T-helper 17 cell (primary cell): ENCODE measurements at places on chromosomes 12 and 14.

- no peak for DNase-seq
Observed at GRCh38 chr12:76035045-76035444, 3.5 kb upstream of the PHLDA1 start.

GRCh38 chr12:96248136-96248931, 54.2 kb downstream of the ELK3 start:
- no peak for DNase-seq

GRCh38 chr12:50689437-50689836, 74.5 kb upstream of the ATF1 start:
- no peak for DNase-seq

DNA sequence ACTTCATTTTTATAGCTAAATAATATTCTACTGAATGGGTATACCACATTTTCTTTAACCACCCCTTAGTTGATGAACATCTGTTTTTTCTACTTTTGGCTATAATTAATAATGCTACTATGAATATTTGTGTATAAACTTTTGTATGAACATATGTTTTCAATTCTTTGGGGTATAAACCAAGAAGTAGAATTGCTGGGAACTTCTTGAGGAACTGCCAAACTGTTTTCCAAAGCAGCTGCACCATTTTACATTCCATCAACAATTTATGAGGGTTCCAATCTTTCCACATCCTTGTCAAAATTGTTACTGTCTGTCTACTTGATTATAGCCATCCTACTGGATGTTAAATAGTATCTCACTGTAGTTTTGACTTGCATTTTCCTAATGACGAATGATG, 221.8 kb downstream of the PRKD1 start:
- DNase-seq, result no peak

DNA sequence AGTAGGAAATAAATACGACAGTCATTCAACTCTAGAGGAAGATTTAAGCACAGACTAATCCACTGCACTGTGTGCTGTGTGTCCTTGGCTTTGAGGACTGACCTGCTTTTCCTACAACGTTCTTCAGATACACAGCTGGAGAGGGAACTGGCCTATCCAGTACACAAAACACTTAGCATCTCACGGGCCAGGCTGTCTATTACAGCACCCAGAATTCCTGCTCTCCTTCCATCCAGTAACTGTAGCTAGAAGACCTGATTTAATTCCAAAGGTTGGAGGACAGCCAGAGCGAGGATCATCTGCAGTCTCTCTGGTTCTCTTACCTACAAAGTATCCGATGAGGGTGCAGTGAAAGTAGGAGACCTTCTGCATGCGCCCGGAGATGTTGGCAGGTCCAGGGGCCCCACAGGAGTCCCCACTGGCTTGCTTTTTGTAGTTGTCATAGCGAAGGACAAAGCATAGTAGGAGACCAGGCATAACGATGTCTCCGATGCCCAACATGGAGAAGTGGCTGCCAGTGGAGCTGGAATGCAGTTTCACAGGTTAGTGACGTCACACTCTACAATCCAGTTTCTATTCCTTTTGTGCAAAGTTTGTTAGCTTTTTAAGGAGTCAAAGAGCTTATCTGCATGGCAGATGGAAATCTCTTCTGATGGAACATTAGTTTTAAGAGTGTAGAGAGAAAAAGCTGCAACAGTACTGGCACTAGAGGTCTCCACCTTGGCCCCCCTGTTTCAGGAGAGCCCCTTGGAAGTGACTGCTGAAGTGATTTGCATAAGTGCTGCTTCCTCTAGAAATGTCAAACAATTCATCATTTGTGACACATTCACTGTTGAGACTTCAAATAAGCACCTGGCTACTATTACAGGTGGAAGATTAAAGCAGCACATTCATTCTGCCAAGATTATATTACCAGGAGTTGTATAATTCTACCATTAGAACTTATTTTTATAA, 41.7 kb downstream of the ACADS start:
- no peak for DNase-seq

- no peak for DNase-seq
Observed at GRCh38 chr12:88419794-88420193, 160.5 kb downstream of the KITLG start.

DNA sequence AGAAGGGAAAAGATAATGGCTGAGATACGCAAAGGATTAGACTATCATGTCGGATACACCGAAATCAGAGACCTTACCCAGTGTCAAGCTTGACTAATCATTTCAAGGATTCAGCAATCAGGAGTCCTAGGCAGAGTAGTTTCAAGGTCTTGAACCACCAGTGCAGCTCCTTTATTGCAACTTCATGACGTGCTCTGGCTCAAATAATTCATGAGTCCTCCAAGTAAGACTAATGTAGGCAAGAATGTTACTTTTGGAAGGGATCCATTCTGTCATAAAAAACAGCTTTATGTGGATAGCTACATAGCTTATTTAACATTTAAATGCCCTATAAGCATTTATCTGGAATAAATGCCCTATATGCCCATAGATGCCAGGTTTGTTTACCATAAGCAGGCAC, 123.2 kb downstream of the LMO3 start:
- DNase-seq, result no peak
